ENCODE measurements at places on chromosomes 2 and 18. TPM values are rescaled to one million over a fixed set of nuclear protein-coding genes. Genes with fewer than 3 reads are reported as not detected.

RTP5 gene
- not detected for total RNA-seq

DTNA gene
- not detected for total RNA-seq

CNDP1 gene
- total RNA-seq, result 0.57 TPM

NAPG gene
- total RNA-seq, result 31.8 TPM

UNC80 gene
- total RNA-seq, result not detected

PRKAG3 gene
- not detected for total RNA-seq

CHAC2 gene
- 2.1 TPM for total RNA-seq

CHRND gene
- total RNA-seq, result not detected

GAREM1 gene
- not detected for total RNA-seq

SLC8A1 gene
- total RNA-seq, result 0.12 TPM

NT5C1B gene
- total RNA-seq, result not detected

IL1F10 gene
- not detected for total RNA-seq

RAB6C gene
- not detected for total RNA-seq

MZT2B gene
- 152 TPM for total RNA-seq

TRIM43 gene
- total RNA-seq, result not detected

C2orf78 gene
- total RNA-seq, result not detected

ATP6V1C2 gene
- total RNA-seq, result 8.1 TPM

UGGT1 gene
- total RNA-seq, result 44.1 TPM

ALPP gene
- not detected for total RNA-seq

PPP4R3B gene
- 89.1 TPM for total RNA-seq

NGEF gene
- not detected for total RNA-seq

SPATA3 gene
- total RNA-seq, result not detected

GAL3ST2 gene
- total RNA-seq, result not detected

UGT1A10 gene
- not detected for total RNA-seq

REG1A gene
- not detected for total RNA-seq

DCDC2C gene
- not detected for total RNA-seq

NRP2 gene
- 6.8 TPM for total RNA-seq

CD207 gene
- total RNA-seq, result not detected

Data from B cell (primary cell).